ENCODE measurements at places on chromosomes 1 and 21.

GRCh38 chr1:235782601-235783000 is 84.1 kb downstream of the LYST start:
- no peak for DNase-seq

- DNase-seq: no peak
Observed at GRCh38 chr1:198657550-198658064, 18.8 kb downstream of the PTPRC start.

GRCh38 chr1:64077281-64077940 is 126.0 kb upstream of the UBE2U start:
- no peak for DNase-seq

GRCh38 chr21:37873655-37874054 is 42.6 kb downstream of the KCNJ6 start:
- no peak for DNase-seq

GRCh38 chr1:178725466-178726086 is 532 bp downstream of the RALGPS2 start:
- peak; percentile 59 for DNase-seq

GRCh38 chr21:38123626-38124025 is 133.2 kb upstream of the KCNJ15 start:
- no peak for DNase-seq

- DNase-seq: no peak
Observed at GRCh38 chr1:166927701-166928100, 47.6 kb downstream of the ILDR2 start.

DNA sequence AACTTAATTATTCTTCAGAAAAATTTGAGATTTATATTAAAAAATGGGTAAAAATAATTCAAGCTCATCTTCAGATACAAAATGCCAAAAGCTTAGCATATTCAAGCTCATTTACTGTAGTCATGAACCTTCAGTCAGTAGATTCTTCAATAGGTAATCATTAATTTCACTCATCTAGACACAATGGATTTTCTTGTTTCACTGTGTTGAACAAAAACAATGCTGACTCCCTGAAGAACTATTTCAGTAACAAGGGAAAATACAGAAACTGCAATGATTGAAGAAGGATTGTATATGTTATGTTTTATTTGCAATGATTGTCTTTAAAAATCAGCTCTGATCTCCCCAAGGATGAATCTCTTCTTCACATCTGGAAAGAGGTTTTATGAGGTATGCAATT is 9.2 kb upstream of the HOOK1 start:
- DNase-seq: no peak

- DNase-seq: no peak
Observed at GRCh38 chr1:19859876-19860275, 22.3 kb upstream of the OTUD3 start.
